ENCODE measurements at places on chromosomes 6 and 20. TPM values are rescaled to one million over a fixed set of nuclear protein-coding genes. Genes with fewer than 3 reads are reported as not detected.

GRCh38 chr20:11235058-11235457 is 561.3 kb upstream of the JAG1 start:
- no peak for DNase-seq

DNA sequence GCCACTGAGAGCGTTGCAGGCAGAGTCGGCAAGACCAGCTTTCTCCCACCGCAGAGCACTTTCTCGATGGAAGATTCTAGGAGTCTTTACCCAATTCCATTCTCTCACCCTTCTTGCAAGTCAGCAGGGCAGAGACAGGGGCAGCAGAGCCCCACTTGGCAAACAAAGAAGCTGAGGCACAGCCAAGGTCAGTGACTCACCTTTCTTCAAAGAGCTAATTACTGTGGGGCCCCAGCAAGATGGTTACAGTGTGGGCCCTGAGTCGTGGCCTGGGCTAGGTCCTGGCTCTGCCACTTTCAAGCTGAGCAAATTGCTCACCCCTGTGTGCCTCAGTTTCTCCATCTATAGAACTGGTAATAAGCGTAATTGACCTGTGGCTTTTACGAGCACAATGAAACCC is 277.0 kb downstream of the PREX1 start:
- no peak for DNase-seq

The CALHM5 gene
- 1.9 TPM for total RNA-seq

DNA sequence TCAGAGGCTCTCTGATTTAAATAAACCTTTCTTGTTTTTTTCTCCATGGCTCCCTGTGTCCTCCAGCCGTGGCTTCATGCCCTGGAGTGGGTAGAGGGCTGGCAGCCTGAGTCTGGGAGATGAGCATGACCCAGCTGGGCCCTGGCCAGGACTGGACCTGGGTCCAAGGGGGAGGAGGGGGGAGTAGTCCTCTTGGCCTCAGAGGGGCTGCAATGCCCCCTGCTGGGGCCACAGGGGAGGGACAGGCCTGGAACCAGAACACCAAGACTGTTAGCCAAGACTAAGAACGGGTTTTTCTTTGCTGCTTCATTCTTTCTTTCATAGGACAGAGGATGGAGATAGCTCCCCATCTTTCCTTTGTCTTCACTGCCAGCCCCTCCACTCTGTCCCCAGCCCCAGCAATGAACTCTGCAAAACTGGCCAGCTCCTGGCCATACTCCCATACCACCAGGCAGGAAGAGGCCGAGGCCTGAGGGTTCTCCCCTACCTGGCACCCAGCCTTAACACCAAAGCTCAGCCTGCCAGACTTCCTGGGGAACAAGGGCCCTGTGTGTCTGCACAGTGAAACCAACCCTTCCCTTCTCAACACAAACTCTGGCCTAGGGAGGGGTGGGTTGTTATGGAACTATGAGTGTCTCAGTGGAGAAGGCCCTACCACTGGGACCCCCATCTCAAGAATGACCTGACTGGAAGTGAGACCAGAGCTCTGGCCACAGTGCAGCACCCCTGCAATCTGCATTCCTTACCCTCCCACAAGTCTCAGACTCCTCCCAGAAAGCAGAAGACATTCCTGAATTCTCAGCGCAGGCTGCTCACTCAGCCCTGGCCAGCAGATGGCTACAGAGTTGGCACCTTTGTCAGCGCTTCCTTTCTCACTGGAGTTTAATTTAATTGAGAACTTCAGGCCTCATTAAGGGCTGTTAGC is 11.0 kb downstream of the SLC29A1 start:
- peak; percentile 88 for DNase-seq

The XPO5 gene
- 22.9 TPM for total RNA-seq

DNA sequence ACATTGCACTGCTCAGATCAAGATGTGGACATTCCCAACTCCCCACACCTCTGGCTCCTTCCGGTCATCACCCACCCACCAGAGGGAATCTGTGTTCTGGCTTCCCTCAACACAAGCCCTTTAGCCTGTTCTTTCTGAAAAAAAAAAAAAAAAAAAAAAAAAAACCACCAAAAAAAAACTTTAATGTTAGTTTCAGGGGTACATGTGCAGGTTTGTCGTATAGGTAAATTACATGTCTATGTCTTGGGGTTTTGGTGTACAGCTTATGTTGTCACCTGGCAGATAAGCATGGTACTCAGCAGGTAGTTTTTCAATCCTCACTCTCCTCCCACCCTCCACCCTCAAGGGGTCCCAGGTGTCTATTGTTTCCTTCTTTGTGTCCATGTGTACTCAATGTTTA is 135.8 kb upstream of the FOXA2 start:
- no peak for DNase-seq

DNA sequence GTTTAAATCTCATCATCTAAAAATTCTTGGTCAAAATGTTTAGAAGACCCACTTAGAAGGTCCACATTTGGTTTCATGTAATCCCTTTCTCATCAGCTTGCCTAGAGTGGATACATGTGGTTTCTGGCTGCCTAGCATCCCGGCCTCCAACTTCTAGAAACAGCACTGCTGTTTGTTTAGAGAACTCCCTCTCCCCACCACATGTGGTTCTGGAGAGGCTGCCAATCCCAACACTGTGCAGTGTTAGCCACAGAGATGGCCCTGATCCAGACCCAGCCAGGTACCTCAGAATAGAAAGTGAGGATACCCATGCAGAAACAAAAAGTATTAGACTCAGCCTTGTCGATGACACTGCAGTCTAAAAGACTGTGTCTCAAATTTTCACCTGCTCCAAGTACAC is 241.8 kb downstream of the BCKDHB start:
- no peak for DNase-seq

- DNase-seq: no peak
Measured at GRCh38 chr6:1787894-1788293, 178.2 kb downstream of the FOXC1 start.
